Foreskin keratinocyte (primary cell): ENCODE measurements at places on chromosomes 2 and 18. TPM values are rescaled to one million over a fixed set of nuclear protein-coding genes. Genes with fewer than 3 reads are reported as not detected.

The EFEMP1 gene
- 62.6 and 119 TPM in 2 replicates for polyA plus RNA-seq

The CDKL4 gene
- 0.04 TPM in 1 of 2 replicates, not detected in the other for polyA plus RNA-seq

The SERPINB4 gene
- polyA plus RNA-seq = 0.07 TPM in 1 of 2 replicates, not detected in the other

The CFAP53 gene
- polyA plus RNA-seq = 0.40 and 0.41 TPM in 2 replicates

The IL18R1 gene
- 0.60 and 1.2 TPM in 2 replicates for polyA plus RNA-seq

The PFN4 gene
- polyA plus RNA-seq = 0.25 and 0.45 TPM in 2 replicates

The PLEKHH2 gene
- 0.16 and 0.17 TPM in 2 replicates for polyA plus RNA-seq

The VAMP5 gene
- polyA plus RNA-seq = 5.3 and 6.3 TPM in 2 replicates

The CLEC4F gene
- polyA plus RNA-seq = not detected in 2 replicates

The CCDC88A gene
- 9.7 and 9.9 TPM in 2 replicates for polyA plus RNA-seq

The PDCD1 gene
- polyA plus RNA-seq = not detected in 2 replicates
